ENCODE measurements at places on chromosomes 7 and 10.

- DNase-seq = no peak
Measured at GRCh38 chr10:49089152-49089551, 26.2 kb downstream of the VSTM4 start.

DNA sequence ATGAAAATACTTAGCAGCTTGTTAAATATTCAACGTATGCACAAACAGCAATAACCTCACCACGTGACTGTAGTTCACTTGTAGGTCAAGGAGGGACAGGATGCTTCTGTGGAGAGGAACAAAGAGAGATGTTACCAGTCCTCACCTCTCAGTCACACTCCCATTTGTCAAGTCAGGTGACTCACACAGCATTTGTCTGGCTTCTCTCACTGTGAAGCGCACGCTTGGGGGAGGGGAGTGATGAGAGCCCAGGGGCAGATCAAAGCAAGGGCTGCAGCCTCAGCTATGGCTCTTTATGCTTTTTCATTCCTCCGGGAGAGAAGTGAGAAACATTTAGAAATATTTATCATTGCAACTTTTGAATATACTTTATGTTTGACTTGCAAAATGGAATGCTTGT is 2.9 kb upstream of the RBM20 start:
- DNase-seq = no peak

DNA sequence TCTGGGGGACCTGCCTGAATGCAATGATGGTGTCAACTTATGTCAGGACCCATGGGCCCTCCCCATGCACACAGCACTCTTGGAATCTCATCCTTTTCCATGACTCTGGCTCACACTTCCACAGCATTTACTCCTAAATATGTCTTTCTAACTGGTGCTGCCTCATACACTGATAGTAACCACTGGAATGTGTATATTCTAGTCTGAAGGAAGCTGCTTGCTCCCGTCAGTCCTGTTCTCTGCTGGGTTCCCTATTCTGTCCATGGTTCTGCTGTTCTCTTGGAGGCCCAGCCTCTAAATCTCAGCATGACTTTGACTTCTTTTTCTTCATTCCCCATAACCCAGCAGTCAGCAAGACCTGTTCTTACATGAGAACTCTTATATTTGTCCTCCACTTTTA is 1055.1 kb downstream of the KCNMA1 start:
- DNase-seq = no peak

DNA sequence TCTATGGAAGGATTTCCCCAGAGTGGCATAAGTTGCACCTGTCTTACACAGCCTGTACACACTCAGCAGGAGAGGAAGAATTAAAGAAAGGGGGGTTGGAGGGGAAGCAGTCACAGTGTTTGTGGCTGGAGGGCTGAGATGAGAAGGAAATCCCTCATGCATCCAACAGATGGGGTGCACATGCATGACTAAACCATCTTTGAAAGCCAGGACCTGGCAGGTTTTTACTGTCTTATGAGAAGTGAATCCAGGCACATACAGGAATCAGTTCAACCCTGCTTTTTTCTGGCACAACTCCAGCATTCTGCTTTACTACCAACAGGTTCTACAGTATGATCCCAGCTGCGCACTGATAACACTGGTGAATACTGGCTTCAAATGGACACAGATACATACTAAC is 107.7 kb downstream of the CACNA2D1 start:
- DNase-seq = no peak

DNA sequence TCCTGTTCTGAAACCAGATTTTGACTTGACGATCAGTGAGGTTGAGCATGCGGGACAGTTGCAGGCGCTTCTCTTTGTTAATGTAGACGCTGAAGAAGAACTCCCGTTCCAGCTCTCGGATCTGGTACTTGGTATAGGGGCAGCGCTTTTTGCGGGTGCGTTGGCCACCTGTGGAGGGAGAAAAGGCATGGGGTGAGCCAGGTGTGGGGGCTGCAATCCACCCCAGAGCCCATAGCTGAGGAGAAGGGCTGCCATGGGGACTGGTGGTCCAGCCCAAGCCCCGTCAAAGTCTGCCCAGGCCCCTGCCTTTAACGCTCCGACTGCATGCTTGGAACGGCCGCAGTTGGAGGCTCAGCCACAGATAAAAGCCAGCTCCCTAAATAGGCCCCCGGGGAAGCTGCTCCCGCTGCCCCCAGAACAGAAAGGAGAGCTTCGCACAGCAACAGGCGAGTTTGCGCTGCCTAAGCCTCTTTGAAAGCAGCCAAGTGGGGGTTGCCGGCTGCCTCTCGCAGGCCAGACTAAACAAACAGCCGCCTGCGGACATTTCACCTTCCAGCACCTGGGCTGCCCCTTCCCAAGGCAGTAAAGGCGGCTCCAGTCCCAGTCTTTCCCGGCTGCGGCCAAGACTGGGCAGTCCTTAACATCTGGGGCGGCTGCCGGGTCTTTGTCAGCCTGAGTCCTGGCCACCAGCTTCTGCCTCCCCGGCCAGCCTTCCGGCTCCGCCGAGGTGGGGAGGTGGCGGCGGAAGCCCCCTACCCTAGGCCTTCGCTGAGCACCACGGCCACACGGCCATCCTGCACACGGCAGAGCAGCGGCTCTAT is 2.0 kb downstream of the HOXA11 start:
- no peak for DNase-seq

GRCh38 chr7:104980440-104980839 is 33.6 kb upstream of the KMT2E start:
- no peak for DNase-seq

DNA sequence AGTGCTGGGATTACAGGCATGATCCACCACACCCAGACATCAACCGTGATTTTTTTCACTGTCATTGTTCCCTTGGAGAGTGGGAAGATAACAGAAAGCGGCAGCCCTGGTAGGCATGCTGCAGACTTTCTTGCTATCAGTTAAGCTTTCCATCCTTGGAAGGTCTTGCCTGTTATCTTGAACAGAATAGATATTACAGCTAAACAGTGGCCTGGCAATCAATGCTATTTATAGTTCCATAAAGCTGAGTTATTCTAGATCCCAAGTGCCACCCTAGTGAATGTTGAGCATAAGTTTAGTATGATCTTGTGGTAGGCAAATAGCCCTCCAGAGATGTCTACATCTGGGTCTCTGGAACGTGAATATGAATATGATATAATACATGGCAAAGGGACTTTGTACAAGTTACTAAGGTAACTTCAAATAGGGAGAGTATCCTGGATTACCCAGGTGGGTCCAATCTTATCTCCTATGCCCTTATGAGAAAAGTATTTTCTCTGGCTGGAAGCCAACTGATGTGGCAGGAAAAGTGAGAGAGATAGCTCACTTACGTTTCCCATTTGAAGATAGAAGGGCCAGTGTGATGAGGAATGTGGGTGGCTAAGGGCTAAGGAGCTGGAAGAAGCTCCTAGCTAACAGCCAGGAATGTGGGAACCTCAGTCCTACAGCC is 609.1 kb upstream of the IGFBP3 start:
- DNase-seq = no peak

DNA sequence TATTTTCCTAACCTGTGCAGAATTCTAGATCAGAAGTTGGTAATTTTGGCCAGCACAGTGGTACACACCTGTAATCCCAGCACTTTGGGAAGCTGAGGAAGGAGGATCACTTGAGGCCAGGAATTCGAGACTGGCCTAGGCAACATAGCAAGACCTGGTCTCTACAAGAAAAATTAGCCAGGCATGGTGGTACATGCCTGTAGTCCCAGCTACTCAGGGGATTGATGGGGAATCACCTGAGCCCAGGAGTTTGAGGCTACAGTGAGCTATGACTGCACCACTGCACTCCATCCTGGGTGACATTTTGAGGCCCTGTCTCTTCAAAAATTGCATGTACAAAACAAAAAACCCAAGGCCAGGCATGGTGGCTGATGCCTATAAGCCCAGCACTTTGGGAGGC is 8.6 kb downstream of the PGAM1 start:
- DNase-seq = no peak

- DNase-seq = no peak
Measured at GRCh38 chr7:102223184-102223583, 63.5 kb upstream of the SH2B2 start.

DNA sequence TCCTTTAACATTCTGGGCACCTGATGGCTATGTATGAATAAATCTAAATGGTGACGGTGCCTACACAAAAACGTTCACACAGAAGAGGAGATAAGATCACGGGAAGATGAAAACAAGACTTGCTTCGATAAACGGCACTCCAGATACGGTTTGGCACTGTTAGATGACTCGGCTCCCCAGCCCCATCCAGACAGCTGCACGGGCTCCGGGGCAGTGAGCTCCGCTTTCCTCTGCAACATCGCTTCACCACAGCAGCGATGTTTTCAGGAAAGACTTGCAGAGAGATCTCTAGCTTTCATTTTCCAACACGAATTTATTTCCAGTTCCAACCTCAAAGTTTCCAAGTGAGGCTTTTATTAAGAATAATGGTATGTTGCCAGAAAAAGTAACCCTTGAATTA is 132.1 kb downstream of the KLF6 start:
- no peak for DNase-seq

DNA sequence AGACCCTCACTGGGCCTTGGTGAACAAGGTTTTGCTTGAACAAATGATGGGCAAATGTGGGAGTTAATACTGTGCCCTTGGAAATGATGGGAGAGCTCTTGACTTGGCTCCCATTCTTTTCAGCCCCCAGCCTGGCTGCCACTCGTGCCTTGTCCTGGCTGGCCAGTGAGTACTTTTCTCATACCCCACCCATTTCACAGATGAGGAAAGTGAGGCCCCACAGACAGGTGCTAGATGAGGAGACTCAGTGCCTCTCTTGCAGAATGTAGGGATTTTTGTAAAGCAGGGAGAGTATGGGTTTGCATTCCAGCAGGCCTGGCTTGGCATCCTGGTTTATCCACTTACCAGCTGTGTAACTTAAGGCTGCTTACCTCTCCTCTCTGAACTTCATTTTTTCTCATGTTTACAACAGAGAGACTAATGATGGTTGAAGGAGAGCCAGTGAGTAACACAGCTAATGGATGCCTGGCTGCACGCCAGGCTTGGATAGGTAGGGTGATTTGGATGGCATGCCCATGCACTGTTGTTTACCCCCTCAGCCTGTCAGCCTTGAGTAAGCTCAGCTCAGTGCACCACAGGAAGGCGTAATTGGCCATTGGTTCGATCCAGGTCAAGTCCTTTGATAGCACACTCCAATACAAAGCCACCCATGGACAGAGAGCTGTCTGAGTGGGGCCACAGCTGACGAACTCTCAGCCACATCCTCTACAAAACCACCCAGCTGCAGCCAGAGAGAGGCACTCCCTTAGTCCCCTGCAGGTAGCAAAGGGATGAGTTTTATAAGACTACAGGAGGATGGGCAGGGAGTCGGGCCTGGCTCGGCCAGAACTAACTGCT is 436.8 kb downstream of the RPS24 start:
- no peak for DNase-seq

DNA sequence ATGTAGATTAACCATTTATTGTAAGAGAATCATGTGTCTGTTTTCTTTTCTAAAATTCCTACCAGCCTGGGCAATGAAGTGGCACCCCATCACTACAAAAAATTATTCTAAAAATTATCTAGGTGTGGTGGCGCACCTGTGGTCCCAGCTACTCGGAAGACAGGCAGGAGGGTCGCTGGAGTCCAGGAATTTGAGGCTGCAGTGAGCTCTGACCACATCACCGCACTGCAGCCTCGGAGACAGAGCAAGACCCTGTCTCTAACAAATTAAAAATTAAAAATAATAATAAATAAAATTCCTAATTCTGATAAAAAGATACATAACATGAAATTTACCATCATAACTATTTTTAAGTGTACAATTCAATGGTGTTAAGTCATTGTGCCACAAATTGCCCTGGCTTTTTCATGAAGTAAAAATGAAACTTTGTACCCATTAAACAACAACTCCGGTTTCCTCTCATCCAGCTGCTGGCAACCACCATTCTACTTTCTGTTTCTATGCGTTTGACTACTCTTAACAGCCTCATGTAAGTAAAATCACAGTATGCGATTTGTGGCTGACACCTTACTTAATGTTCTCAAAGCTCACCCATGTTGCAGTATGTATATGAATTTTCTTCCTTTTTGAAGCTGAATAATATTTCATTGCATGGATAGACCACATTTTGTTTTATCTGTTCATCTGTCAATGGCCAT is 20.6 kb upstream of the USP6NL start:
- DNase-seq = no peak

DNA sequence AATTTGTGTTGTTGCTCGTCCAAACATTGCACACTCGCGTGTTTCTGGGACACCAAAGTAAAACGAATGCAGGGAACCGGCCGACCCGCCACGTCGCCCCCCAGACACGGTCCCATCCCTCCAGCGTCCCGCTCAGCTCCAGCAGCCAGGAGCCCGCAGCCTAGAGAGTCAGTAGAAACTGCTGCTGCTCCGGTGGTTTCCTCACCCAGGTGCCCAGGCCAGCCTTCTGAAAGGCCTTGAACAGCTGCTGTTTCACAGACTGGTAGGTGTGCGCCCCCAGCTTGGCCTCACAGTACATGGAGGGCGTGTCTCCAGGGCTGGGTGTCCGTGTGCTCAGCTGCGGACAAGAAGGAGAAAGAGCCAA is 126.8 kb downstream of the WDR37 start:
- no peak for DNase-seq

DNA sequence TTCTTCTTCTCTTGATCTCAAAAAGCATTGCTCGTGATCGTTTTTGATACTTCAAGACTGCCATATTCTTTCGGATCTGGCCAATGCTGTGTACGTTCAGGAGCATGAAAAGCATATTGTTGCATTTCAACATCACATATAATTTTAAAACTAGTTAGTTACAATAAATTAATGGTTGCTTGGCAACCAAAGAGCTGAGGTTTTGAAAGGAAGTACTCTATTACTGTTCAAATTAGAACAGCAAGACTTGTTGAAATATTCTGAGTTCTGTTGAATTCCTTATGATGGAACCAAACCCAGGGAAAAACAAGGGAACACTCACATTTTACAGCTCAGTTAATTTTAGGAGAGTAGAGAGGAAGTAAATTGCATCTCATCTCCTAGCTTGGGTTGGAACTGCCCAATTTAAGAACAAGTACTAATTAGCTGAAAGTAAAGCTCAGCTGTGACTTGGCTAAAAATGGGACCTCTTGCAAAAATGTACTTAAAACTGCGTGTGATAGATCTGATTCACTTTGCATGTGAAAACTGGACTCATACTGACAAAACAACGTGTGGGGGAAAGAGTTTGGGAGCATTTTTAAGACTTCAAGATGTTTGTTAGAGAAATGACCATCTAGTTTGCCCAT is 21.2 kb downstream of the OR9A2 start:
- DNase-seq = no peak

DNA sequence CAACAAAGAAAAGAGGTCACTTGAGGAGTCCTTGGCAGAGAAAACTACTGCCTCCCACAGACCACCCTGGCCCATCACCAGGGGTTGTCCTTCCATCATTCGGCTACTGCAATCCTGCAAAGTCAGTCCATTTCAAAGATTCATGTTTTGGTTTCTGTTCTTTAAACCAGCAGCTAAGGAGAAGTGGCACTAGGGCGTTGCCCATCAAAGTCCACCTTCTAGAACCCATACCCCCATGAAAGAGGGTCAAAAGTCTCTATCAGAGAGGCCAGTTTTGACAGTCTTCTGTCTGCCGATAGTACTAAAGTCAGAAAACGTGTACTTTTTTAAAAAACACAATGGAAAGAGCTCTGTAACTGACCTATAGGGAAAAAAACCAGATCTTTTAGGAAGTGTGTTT is 14.4 kb downstream of the CCDC6 start:
- DNase-seq = no peak

- DNase-seq = no peak
Measured at GRCh38 chr7:100465702-100466311, 1.7 kb upstream of the SPACDR start.
